ENCODE measurements at places on chromosomes 13 and 19. TPM values are rescaled to one million over a fixed set of nuclear protein-coding genes. Genes with fewer than 3 reads are reported as not detected.

Gene OR7A17
- not detected for total RNA-seq

GRCh38 chr13:33312150-33312860 lies 26.8 kb upstream of the STARD13 start:
- no peak for DNase-seq
- no peak overlapping the region for H3K27ac ChIP-seq
- H3K27me3 ChIP-seq = no peaks in the 10 kb centered on the region
- no peaks in the 10 kb centered on the region for H3K36me3 ChIP-seq
- no peaks in the 10 kb centered on the region for H3K4me1 ChIP-seq

Gene TMEM272
- not detected for total RNA-seq

Gene POSTN
- total RNA-seq = 28.3 TPM

DNA sequence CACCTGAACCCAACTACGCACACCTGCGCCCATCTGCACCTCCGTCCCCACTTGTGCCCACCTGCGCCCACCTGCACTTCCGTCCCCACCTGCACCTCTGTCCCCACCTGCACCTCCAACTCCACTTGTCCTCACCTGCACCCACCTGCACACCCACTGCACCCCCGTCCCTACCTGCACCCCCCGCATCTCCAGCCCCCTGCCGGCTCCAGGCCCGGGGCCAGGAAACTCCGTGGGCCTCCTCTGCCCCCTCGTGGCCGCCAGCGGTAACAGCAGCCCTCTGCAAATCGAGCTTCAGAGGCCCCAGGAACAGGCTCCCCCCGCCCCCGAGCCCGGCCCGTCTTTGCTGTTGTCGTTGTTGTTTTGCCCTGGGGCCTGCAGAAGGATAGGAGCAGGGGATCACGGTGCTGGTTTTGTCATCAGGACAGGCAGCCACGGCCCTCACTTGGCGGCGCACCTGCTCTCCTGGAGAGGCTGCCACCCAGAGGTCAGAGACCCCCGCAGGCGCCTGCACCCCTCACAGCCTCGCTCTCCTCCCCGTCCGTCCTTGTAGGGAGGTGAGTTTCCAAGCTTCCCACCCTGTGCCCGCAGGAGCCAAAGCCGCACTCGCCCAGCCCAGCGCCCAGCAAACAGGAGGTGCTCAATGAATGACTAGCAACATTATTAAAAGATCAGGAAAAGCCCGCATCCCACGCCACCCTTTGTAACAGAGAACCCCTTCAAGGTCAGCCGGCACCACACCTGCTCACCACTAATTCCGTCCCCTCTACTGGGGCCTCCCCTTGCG lies 65.4 kb downstream of the GNG7 start:
- peak; percentile 29 for DNase-seq
- no peaks in the 10 kb centered on the region for H3K4me1 ChIP-seq
- no peak overlapping the region for H3K4me3 ChIP-seq
- H3K27me3 ChIP-seq = no peaks in the 10 kb centered on the region
- H3K27ac ChIP-seq = no peak overlapping the region

DNA sequence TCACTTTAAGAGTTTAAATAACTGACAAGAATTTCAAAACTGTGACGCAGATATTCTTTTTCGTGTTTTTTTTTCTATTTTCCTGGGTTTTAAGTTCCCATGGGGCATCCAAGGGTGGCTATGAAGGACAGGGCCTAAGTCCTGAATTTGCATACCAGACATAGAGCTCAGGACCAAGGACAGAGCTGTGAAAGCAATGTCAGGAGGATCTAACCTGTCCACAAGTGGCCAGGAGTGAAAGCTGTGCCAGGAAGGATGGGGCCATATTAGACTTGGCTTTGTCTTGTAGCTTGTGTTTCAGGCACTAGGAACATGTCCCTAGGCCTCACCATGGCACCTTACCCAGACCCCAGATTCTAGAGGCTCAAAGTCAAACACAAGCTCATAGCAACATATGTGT lies 289.4 kb upstream of the MIR17HG start:
- H3K4me1 ChIP-seq = no peaks in the 10 kb centered on the region
- no peak overlapping the region for H3K4me3 ChIP-seq
- H3K27me3 ChIP-seq = no peaks in the 10 kb centered on the region
- H3K36me3 ChIP-seq = no peaks in the 10 kb centered on the region
- H3K27ac ChIP-seq = no peak overlapping the region
- no peak for DNase-seq

Measured in prostate gland (tissue), 2 donors.